ENCODE measurements at places on chromosomes 6 and 20. TPM values are rescaled to one million over a fixed set of nuclear protein-coding genes. Genes with fewer than 3 reads are reported as not detected.

- DNase-seq, result no peak
Observed at GRCh38 chr20:1618479-1618878, 1.3 kb downstream of the SIRPB1 start.

DNA sequence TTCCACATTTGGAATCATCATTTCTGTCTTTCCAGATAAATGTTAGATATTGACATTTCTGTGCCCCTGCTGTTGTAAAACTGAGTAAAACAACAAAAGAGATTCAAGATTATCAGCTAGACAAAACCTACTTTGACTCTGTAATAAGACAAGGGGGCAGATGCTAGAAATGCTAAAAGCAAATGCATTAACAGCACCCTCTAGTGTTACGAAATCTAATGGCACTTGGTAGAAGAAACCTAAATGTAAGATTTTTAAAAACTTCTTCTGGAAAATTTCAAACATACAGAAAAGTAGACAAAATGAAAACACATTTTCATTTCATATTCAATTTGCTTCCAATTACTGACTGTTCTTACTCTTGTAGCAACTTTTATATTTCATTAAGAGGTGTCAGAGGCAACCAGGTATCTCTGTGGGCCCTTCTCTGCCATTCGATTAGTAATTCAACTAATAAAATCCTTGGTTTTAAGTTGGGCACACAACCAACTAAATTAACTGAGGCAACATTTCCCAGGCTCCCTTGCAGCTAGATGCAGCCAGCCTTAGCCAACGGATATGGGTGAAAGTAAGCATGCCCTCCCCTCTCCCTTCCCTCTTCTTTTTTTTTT is 45.0 kb downstream of the SLC23A2 start:
- peak; percentile 27 for DNase-seq

- DNase-seq, result peak; percentile 63
Observed at GRCh38 chr20:62595491-62595890, 46.8 kb upstream of the SLCO4A1 start.

- no peak for DNase-seq
Observed at GRCh38 chr6:128513878-128514277, 6.5 kb downstream of the PTPRK start.

DNA sequence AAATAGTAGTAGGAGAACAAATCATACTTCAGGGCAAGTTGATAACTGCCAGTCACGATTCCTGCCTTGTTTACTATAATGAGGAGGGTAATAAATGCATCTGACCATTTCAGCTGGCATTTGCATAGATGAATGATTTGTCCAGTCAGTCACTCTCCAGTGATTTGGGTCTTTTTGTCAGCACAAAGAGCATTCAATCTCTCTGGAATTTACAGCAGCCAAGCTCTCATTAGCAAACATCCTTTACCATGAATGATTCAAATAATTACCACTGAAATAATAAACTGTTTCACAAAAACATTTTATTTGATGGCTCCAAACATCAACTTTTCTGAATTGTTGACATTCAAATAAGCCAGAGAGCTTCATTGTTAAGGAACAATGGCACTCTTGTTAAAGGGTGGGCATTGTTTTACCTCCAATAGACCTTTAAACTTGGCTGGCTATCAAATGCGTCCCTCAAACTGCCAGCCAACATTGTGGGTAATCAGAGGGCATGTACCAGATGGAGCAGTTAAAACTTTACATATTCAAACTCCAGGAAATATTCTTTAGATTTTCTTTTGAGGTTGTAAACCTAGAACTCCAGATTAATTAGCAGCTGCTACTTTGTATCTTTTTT is 30.0 kb upstream of the FBXL4 start:
- no peak for DNase-seq

DNA sequence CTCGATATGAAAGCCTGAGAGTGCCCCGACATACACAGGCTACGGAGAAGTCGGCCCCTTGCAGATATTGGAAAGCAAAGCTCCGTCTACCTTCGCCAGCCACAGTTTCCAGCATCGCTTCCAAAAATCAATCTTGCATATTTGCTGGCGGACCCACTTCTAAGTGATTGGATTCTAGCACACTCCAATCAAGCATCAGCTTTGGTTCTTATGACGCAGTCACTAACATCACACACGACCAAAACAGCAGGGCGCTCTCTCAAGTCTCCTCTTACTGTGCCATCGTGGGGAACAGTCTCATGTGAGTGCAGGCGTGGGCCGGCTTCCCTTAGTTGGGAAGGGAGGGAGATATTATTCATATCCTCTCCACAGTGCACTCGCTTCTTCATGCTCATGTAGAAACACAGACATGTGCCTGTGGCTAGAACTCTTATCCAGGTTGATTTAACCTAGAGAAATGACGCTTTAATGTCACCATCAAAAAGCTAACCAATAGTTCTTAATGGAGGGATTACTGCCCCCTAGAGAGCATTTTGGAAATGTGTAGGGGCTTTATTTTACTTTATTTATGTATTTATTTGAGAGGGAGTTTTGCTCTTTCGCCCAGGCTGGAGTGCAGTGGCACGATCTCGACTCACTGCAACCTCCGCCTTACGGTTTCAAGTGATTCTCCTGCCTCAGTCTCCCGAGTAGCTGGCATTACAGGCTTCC is 229.8 kb downstream of the SOD2 start:
- DNase-seq, result no peak

- DNase-seq, result no peak
Observed at GRCh38 chr6:118825661-118826060, 68.3 kb upstream of the ASF1A start.

DNA sequence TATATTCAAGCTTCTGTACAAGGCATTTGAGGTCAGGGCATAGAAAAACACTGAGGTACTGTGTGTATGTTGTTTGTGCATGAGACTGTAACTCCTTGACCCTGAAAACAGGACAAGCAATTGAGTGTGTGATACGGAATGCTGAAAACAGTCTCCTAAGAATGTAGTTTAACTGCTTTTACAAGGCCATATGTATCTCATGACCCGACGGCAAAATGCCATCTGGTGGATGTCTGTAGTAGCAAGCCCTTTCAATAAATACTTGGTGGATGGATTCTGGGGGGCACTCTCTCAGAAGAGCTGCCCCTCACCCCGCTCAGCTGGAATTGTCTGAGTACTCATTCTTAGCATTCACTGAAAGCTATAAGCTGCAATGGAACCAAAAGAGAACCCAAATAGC is 69.3 kb upstream of the EYS start:
- no peak for DNase-seq

- DNase-seq, result no peak
Observed at GRCh38 chr20:48038713-48039112, 253.4 kb upstream of the SULF2 start.

- DNase-seq, result no peak
Observed at GRCh38 chr6:43999628-44000027, 127.6 kb downstream of the MRPL14 start.

DNA sequence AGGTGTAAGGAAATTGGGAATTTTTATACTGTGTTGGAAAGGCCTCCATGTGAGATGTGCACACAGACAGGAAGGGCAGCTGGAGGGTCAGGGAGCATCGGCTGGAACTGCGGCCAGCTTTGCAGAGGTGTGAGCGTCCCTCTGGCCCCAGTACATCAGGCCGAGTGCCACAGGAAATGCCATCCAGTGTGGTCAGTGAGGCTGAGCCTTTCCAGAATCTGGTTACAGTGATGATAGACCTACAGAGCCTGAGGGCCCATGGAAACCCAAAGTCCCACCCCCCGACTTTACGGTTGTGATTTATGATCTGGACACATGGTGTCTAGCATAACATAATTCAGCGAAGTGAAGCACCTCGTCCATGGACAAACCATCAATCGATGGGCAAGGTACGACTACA is 137.3 kb upstream of the PDE10A start:
- DNase-seq, result no peak

- DNase-seq, result no peak
Observed at GRCh38 chr6:112300896-112301295, 46.2 kb upstream of the RFPL4B start.

GRCh38 chr6:168027521-168027920 is 30.1 kb downstream of the KIF25 start:
- DNase-seq, result no peak

- DNase-seq, result no peak
Observed at GRCh38 chr6:16802071-16802470, 40.8 kb upstream of the ATXN1 start.

DNA sequence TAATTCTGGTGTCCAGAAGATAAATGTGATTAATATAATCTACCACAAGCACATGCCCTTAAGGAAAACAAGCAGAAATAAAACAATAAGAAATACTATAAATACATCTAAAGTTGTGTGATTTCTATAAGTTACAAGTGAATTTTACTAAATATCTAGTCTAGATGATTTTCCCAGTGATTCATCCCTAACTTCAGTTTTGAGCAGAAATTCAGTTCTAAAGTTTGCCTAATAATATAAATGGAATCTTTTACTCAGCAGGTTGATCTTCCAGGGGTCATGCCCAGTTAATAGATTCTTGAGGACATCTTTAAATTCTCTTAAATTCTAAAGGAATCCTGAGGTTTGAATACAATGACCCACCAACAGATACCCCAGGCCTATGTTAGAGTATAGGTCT is 37.3 kb downstream of the PDE7B start:
- no peak for DNase-seq

DNA sequence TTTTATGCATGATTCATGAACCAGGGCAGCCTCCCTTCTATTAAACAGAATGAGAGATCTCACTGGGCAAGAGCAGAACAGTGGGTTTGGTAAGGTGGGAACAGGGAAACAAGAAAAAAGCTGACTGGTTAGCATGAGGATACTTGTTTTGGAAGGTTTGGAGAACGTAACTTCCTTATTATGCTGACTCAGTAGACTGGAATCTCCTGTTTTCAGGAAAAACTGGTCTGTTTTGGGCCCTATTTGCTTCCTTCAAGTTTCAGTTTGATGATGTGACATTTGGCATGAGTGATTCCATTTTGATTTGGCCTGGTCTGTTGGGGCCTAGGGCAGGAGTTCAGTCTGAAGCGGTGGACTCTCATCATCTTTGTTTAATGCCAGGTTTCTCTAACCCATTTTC is 172.0 kb downstream of the MYLK4 start:
- DNase-seq, result no peak

DNA sequence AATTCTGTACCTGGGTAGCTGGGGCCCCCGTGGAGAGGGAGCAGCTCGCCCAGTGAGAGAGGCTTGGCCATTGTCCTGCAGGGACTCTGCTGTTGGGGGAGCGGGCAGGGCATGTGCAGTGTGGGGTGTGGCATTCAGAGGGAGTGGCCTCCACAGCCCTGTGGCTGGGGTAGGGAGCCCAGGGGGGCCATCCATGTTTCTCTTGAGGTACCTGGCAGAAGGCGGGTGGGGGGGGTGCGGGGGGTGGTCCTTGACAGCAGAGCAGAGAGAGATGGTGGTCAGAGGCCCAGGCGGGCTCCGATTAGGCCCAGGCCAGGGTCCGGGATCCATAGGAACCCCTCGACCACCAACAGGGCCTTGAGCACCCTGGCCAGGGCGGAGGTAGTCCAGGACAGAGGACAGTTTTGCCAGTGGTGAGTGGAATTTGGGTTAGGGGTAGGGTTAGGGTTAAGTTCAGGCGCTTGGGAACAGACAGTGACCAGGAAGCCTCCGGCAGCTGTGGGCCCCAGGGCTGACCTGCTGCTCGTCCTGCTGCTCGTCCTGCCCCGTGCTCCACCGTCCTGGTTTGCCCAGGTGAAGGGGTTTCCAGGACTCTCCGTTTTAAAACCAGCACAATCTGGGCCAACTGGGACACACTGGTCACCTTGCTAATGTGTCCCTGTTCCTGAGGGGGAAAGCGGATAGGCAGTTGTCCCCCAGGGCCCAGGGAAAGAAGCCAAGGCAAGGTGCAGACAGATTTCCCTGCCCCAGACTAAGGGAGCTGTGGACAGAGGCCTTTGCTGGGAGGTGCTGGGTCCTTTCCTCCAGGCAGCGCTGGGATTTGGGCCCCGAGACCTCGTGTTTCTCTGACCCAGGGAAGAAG is 24.8 kb upstream of the MYT1 start:
- no peak for DNase-seq

DNA sequence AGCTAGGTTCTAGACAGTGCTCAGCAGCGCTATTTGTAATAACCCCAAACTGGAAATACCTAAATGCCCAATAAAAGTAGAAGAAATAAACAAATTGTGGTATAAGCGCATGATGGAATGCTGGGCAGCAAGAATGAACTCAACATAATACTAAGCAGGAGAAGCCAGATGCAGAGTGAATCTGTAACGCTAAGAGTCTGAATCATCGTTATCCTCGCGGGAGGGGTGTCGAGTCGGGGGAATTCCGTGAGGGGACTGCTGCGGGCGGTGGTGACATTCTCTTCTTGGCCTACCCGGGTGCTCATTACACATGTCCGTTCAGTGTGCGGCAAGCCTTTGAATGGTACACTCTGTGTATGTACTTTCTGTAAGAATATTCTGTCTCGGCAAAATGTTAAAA is 83.7 kb downstream of the SULF2 start:
- DNase-seq, result peak; percentile 95

- no peak for DNase-seq
Observed at GRCh38 chr20:7269452-7269851, 502.0 kb downstream of the BMP2 start.

- no peak for DNase-seq
Observed at GRCh38 chr6:8481727-8482126, 46.4 kb upstream of the SLC35B3 start.

- DNase-seq, result no peak
Observed at GRCh38 chr6:158756126-158756525, 63.0 kb downstream of the EZR start.

GRCh38 chr6:81766482-81767069 is 14.1 kb upstream of the TENT5A start:
- no peak for DNase-seq

- DNase-seq, result no peak
Observed at GRCh38 chr6:137522198-137522798, 28.1 kb upstream of the OLIG3 start.

GRCh38 chr20:53961527-53961926 is 108.9 kb downstream of the BCAS1 start:
- DNase-seq, result peak; percentile 29

DNA sequence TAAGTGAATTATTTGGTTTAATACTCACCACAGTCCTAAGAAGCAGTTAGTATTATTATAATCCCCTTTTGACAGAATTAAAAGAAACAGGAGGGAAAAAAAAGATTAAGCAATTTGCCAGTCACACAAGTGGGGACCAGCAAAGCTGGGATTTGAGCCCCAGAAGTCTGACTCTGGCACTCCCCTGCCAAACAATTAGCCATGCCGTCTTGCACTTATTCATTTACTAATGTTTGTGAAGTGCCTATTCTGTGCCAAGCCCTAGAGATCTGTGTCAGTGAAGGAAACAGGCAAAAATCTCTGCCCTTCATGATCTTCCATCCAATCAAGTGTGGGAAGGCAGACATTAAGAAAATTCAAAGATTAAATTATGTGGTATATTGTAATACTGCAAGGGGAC is 126.0 kb upstream of the TOP1 start:
- no peak for DNase-seq

TCF19 gene
- total RNA-seq, result 68.1 TPM

MDFI gene
- not detected for total RNA-seq

APCDD1L gene
- total RNA-seq, result not detected

MATN4 gene
- 0.50 TPM for total RNA-seq

PRND gene
- not detected for total RNA-seq

RALY gene
- total RNA-seq, result 160 TPM

ACTR5 gene
- 6.9 TPM for total RNA-seq

PERP gene
- total RNA-seq, result 42.4 TPM

SAPCD1 gene
- total RNA-seq, result 1.4 TPM

NHLRC1 gene
- total RNA-seq, result 1.3 TPM

SRMS gene
- not detected for total RNA-seq

SIM1 gene
- 1.1 TPM for total RNA-seq

IRF4 gene
- total RNA-seq, result 0.76 TPM

PACSIN1 gene
- total RNA-seq, result not detected

LRFN2 gene
- not detected for total RNA-seq

PKHD1 gene
- not detected for total RNA-seq

ZBTB46 gene
- 3.8 TPM for total RNA-seq

MYBL2 gene
- 80.8 TPM for total RNA-seq

Data from SJSA1 (cell line).